Cortex of kidney (tissue), 1 donor: ENCODE measurements at places on chromosomes 6 and 20.

DNA sequence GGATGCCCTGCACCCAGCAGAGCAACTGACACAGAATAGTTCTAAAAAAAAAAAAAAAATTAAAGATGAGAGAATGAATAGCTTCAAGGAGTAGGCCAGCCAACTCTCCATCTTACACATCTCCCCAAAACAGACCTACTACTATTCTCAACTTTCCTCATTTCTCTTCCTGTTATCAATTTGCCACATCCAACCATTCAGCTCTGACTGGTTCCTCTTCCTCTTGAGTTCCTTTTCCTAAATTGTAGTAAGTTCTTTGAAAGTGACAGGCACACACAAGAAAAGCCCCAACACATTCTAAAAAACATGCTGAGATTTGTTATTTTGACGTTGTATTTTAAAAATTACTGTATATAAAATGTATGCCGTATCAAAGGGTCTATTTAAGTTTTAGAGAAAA lies 117.2 kb downstream of the PDSS2 start:
- no peak for DNase-seq

- no peak for DNase-seq
Observed at GRCh38 chr20:3307725-3308124, 68.7 kb upstream of the SLC4A11 start.

DNA sequence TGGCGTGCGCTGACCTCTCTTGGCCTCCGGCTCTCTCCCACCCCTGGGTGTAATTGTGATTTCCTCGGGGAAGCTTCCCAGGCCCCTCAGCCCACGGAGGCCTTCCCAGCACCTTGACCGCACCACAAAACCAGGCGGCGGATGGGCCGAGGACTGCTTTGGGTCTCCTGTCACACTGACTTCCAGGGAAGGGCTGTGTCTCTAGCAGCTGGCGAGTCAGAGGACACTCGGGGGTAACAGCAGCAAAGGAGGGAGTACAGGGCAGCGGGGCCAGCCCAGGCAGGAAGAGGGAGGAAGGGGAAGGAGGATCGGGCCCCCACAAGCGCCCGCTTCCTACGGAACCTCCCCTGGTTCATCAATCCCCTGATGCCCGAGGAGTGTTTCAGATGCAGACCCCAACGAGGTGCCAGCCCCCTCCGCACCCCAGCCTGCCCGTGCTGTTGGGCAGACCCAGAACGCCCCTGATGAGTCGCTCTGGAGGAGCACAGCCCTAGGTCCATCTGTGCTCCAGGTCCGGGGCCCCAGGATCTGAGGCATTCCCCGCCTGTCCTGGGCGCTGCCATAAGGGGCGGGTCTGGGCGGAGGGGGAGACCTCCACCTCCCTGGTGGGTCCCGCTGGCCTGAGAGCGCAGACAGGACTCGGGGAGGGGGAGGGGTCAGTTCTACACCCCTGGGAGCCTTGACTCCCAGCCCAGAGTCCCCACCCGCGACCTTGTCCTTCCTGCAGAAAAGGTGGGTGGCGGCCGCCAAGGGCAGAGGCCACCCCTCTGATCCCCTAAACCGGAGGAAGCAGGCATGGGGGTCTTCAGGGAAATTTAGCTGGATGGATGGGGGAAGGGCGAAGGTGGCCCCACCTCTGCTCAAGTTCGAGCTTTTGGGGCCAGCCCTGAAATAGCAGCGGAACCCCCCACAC lies 956 bp downstream of the CHRNA4 start:
- DNase-seq = no peak

GRCh38 chr6:131065824-131066171 lies 2.8 kb upstream of the EPB41L2 start:
- no peak for DNase-seq

- no peak for DNase-seq
Observed at GRCh38 chr6:65707126-65707826, at the start of gene EYS. Gene EYS (minus strand): TSS chr6:65707226. CDS start chr6:65495410, 211,816 bp downstream.
